Effector memory CD8-positive, alpha-beta T cell (primary cell): ENCODE measurements at places on chromosomes 1 and 21.

- DNase-seq = no peak
These were observed 2.2 kb downstream of the PYGO2 start for GRCh38 chr1:154959426-154959780.

- DNase-seq = no peak
These were observed 13.0 kb upstream of the F3 start for GRCh38 chr1:94554580-94554979.

- DNase-seq = no peak
These were observed 29.4 kb downstream of the CDK18 start for GRCh38 chr1:205533748-205534443.

GRCh38 chr1:63916485-63917360 lies 142.9 kb downstream of the ROR1 start:
- no peak for DNase-seq

- DNase-seq = no peak
These were observed 81.0 kb upstream of the KCNK2 start for GRCh38 chr1:215001419-215002021.

- no peak for DNase-seq
These were observed 7.2 kb upstream of the S100A8 start for GRCh38 chr1:153397924-153398651.

DNA sequence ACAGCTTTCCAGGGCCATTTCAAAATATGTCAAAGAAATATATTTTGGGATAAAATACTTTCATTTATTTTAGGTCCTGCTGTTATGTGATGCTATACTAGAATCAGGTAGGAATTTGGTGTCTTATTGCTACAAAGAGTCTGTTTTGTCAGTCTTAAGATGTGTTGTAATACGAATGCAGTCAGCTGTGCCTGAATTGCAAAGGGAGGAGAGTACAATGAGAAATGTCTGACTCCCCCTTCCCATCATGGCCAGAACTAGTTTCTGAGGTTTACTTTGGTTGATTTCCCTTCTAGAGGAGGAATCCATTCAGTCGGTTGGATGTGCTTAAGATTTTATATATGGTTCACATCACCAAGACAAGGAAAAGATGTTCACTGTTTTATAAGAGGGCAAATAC lies 75.7 kb upstream of the TNFSF18 start:
- no peak for DNase-seq

- DNase-seq = peak; percentile 44
These were observed 25.5 kb upstream of the MTMR11 start for GRCh38 chr1:149962039-149962647.

GRCh38 chr1:223161321-223161720 lies 18.3 kb upstream of the TLR5 start:
- DNase-seq = no peak

DNA sequence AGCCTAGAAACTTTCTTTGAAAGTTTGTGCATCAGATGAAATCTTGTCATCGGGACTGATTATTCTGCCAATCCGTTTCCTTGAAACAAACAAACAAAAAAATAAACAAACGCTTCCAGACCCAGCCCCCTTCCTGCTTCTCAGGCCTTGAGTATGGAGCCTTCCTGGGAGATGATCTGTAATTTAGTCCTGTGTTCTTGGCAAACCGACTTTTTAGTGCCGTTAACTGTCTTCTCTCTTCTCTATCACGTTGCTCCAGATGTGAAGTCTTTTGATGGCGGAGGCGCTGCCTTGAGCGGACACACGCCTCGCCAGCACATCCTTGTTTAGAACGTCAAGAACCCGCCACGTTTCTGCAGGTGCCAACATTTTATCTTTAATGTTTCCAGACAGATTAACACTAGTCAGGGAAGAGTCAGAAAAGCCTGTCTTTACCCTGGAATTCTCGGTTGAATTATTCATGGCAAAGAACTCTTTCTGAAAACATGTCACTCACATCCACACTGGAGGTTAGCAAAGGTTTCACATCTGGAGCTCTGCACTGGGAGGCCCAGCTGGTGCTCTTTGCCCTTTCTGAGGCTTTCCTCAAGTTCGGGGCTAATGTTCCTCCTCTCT lies 265.7 kb upstream of the C1orf174 start:
- DNase-seq = no peak

DNA sequence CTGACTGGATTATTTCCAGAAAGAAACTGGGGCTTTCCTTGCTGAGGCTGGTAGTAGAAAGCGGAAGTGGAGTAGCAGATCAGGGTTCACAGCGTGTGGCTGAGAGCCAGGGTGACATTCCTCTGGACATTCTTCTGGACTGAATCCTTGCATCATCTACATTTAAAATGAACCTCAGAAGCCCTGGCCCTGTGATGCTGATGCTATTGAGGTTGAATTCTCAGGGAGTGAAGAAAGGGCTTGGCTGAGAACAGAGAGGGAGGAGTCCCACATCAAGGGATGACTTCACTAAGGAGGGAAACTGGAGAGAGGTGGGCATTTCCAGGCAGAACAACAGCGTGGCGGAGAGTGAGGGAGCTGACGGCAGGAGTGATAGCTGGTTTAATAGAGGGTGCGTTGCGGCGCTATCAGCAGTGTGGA lies 102.3 kb upstream of the LMO4 start:
- no peak for DNase-seq

DNA sequence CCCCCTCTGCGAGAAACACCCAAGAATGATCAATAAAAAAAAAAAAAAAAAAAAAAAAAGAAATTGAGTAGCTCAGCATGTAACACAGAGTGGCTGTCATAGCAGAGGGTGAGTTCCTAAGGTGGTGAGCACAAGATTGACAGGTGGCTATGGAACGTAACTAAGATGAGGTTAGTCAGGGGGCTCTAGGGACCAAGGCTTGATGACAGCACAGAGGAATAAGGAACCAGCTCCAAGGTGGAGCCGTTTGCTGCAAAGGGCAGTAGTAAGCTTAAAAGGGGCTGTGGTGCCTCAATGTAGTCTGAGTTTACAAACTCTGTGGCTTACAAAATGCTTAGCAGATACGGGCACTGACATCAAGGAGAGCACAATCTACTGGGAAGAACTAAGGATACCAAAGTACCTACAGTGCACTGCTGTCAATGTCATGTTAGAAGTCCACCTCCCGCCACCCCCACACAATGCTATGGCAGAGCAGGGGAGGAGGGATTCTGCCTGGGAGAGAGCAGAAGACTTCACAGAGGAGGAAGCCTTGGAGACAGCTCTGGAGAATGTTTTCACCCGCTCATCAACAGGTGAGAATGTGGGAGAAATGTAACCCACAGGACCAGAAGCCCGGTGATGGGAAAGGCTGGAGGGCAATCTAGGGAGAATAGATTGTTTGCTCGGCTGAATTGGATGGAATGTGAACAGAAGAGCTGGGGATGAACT lies 13.1 kb downstream of the IQGAP3 start:
- DNase-seq = no peak

DNA sequence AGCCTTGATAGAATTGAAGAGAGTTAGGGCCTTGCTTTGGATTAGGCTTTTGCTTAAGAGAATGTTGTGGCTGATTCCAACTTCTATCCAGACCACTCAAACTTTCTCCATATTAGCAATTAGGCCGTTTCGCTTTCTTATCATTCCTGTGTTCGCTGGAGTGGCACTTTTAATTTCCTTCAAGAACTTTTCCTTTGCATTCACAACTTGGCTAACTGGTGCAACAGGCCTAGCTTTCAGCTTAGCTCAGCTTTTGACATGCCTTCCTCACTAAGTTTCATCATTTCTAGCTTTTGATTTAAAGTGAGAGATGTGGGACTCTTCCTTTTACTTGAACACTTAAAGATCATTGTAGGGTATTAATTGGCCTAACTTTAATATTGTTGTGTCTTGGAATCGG lies 183.6 kb upstream of the L1TD1 start:
- DNase-seq = no peak

- no peak for DNase-seq
These were observed 114.9 kb downstream of the DENND1B start for GRCh38 chr1:197660389-197660788.

DNA sequence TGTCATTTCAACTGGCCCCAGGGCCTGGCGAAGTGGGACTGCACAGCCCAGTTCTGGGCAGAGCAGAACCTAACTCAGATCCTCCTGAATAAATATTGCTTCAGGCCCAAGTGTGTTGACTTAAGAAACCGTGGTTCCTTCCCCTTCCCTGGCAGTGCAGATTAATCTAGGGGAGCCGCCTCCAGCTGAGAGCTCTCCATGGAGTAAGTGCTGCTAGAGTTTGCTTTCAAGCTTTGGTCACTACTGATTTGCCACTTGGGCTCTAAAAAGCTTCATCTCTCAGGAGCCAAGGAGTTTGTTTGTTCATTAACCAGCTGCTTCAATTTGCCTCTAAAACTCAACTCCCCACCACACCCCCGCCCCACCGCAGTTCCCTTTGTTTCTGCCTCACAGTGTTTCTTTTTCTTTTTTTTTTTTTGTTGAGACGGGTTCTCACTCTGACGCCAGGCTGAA lies 112.1 kb downstream of the DTL start:
- no peak for DNase-seq

DNA sequence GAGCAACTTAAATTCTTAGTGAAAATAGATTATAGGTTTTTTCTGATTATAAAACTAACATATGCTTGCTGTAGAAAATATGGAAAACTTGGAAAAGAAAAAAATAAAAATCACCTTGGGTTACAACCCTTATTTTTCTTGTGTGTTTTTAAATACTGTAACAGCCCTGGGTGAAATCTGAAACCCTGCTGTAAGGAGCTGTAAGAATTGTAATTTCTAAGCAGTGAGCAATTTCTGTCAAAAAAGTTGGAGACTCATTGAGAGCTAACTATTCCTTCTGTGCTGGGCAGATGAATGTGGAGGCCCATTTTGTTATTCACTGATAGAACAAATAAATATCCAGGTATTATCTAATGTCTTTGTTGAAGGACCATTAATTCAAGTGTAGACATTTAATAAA lies 42.6 kb downstream of the ADCY10 start:
- DNase-seq = no peak

GRCh38 chr1:167927046-167927754 lies 9.3 kb upstream of the DCAF6 start:
- no peak for DNase-seq

DNA sequence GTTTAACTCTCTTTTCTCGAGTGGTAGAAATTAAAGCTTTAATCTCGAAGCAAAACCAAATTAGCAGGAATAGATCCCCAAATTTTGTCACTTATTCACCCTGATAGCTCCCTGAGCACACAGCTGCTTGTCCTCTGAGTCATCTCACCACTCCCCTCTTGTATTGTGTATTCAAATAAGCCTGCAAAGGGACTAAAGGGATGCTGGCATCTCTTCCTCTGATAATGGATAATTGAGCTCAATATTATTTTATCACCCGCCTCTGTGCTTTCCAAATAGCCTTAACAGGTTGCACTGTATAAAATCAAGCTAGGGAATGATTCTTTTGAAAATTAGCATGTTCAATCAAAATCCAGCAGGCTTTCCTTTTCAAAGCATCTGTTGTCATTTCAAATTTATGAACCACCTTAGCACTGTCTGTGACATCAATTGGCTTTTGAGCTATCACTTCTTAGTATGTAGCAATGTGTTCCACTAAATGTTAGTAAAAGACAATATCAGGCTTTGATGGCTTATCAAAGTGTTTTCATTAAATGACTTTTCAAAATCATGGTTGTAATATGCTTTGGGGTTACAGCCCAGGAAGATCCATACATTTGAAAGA lies 561.6 kb downstream of the PLA2G4A start:
- DNase-seq = no peak

GRCh38 chr1:38000233-38000528 lies 5.1 kb downstream of the FHL3 start:
- DNase-seq = no peak

DNA sequence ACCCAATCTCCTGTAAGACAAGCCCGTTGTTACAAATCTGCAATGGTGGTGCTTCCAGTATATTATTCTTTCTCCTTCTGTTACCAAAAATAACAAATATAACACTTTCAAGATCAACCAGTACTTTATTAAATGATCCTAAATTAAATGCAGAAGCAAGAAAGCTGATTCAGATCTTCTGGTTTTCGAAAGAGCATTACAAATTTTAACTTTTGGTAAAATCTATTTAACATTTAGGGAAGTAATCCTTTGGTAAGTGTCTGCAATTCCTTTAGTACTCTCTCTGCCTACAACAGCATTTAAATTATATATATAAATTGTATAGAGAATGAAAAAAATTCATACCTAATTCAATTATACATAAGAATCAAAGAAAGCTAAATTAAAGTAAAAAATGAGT lies 198.6 kb upstream of the HMCN1 start:
- no peak for DNase-seq

- peak; percentile 29 for DNase-seq
These were observed 42.9 kb upstream of the CD53 start for GRCh38 chr1:110829955-110830553.

- no peak for DNase-seq
These were observed 18.7 kb upstream of the SLAMF6 start for GRCh38 chr1:160541622-160542302.

DNA sequence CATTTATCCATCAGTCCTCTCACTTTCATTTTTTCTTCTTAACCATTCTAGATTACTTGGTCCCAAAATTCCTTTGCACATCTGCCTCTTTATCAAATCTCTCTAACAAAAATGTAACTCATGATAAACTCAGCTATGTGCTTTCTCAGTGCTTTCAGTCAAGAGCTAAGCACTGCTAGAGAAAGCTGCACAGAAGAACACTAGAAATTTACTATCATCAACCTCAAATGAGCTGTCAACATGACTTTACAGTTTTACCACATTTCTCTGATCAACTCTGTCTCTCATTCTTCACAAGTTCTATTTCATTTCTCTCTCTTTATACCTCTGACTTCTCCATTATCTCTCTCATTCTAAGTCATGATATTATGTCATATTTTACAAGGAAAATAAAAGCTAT lies 54.2 kb upstream of the PRKACB start:
- DNase-seq = no peak

DNA sequence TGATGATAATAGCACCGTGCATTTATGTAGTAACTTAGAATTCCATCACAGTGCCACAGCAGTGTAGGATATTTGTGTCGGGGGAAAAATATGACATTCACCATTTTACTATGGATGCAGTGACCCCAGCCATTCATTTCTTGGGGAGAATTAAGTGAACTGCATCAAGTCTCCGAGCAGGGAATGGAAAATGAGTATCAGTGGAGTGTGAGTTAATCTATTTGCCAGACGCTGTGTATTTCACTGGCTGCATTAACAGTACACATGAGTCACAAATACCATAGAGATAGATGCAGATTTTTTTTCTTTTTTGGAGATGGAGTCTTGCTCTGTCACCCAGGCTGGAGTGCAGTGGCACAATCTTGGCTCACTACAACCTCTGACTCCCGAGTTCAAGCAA lies 33.8 kb upstream of the SLC45A1 start:
- DNase-seq = no peak

DNA sequence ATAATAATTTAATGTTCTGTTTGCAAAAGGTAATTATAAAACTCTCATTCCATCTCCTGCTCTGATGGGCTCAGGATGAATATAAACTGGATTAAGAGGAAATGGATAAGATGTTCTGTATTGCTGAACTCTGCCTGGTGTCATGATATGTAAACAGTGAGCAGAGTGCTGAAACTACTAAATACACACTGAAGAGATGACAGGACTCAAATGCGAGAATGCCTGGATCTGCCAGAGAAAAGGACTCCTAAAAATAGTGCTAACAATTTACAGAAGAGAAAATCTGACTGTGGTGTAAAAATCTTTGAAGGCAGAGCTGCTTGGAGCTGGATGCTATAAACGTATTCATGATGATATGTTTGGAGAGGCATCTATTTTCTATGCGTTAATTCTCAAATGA lies 303.2 kb downstream of the RWDD3 start:
- DNase-seq = no peak

- DNase-seq = no peak
These were observed 21.0 kb downstream of the KCNAB2 start for GRCh38 chr1:6066680-6067079.

GRCh38 chr1:106584676-106585075 lies 471.8 kb upstream of the PRMT6 start:
- DNase-seq = no peak
